ENCODE measurements at places on chromosomes 4 and X.

DNA sequence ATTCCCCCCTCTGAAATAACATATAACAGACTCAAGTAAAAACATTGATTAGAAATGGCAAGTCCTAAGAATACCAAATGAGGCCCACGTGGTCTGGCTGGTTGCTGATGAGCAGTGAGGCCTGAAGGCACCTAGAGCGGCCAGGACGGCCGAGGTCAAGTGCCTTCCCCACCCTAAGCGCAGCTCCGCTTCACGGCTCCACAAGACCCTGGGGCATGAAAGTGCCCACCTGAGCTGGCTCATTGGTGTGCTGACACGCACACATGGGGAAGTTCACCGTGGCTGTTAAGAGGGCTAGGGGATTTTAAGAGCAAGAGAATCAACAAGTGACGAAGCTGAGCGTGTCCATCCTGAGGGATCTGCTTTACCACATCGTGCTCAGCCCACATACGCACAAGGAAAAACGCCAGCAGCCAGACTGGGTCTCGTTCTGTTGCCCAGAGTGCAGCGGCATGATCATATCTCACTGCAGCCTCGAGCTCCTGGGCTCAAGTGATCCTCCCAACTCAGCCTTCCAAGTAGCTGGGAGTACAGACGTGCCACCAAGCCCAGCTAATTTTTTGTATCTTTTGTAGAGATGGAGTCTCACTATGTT, 22.4 kb downstream of the DCTD start:
- DNase-seq = no peak

DNA sequence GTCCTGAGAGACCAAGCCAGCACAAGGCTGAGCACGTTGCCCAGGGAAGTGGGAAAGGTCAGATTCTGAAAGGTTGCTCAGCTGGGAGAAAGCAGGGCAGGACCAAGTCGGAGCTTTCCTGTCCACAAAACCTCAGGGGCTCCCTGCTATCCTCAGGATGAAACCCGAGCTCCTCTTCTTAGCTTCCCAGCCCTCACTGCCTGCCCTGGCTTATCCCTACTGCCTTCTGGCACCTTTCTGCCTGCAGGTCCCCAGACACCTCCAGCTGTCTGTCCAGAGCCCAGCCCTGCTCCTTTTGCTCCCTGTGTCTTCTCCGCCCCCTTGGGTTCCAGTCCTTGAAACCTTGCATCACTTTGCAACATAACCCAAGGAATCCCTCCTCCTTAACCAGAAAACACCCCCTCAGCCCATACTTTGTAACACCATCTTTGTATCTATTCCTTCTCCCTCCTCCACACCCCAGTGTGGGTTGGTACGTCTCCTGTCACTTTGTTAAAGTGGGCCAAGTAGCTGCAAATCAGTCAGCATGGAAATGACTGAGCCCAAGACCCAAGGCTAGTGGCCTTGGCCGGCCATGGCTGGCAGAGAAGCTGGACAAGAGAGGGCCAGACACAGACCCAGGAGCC, 20.0 kb upstream of the PRRG3 start:
- no peak for DNase-seq

DNA sequence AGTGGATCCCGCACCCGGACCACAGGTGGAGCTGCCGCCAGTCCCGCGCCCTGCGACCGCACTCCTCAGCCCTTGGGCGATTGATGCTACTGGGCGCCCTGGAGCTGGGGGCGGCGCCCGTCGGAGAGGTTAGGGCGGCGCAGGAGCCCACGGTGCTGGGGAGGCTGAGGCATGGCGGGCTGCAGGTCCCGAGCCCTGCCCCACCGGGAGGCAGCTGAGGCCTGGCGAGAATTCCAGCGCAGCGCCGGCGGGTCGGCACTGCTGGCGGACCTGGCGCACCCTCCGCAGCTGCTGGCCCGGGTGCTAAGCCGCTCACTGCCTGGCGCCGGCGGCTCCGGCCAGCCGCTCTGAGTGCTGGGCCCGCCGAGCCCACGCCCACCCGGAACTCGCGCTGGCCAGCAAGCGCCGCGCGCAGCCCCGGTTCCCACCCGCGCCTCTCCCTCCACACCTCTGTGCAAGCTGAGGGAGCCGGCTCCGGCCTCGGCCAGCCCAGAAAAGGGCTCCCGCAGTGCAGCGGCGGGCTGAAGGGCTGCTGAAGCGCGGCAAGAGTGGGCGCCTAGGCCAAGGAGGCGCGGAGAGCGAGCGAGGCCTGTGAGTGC, 1256.5 kb downstream of the STIM2 start:
- DNase-seq = no peak

GRCh38 chr4:61468024-61468720, 268.0 kb downstream of the ADGRL3 start:
- DNase-seq = no peak

DNA sequence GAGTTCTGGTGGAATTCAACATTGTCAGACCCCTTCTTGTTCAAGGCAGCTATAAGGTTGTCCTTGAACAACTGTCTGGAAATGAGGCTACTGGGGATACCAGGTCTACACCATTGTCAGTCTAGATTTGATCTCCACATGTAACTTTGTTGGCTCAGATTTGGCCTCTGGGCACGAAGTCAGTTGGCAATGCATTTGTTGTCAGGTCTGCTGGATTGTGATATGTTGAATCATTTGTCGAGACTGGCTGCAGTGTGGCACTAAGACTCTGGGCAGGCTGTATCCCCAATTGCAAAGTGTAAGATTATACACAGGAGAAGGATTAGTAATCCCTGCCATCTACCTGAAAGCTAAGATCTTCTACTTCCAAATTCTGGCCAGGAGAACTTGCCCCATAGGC, 26.5 kb downstream of the ZNF81 start:
- DNase-seq = no peak

DNA sequence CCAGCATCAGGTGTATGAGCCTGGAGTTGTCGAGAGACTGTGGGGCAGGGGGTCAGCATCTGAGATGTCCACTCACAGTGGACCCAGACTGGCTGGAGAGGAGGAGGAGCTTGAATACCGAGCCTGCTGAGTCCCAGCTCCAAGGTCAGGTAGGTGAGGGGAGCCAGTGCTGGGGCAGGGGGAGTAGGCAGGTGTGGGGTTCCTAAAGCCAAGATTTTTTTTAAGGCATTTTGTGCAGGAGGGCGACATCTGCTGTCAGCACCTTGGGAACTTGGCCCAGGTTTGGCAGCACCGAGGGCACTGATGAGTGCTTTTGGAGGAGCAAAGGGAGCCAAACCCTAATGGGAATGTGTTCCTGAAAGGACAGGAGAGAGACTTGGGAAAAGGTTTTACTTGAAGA, 64.2 kb upstream of the MSANTD1 start:
- DNase-seq = no peak

DNA sequence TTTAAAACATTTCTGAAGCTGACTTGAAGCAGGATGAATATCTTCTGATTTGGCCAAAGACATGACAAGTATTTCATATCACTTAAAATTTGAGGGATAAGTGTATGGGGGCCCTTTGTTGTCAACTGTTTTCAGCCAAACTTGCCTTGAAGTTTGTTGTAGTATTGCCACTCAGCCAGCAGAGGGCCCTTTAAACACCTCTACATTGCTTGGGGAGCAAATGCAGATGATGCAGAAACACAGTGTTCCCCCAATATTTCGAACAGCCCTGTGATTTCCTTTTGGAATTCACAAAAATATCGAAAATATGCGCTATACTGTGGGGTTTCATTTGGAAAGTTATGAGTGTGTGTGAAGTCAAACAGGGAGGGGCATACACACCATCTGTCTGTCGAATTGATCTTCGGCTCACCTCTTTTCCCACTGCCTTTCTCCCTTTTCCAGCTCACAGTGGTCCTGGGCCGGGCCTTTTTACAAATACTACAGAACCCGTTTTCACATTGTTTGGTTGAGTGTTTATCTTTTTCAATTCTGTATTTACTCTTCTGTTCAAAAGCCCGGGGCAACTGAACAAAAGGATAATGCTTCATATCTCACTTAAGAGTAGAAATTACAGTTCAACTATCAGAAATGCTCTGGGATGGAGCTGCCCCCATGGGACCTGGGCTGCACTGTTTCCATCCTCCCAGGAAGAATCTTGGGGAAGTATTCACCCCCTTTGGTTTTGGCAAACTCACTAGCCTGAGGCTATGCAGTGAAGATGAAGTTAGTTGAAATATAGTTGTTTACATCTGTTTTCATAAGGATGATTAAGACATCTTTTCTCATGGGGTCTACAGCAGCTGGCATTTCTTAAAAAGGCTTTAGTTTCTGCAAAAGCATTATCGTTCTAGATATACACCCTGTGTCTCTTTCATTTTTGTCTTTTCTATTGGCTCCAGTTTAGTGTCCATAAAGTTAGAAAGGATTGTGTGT, 137.6 kb downstream of the EGF start:
- no peak for DNase-seq

DNA sequence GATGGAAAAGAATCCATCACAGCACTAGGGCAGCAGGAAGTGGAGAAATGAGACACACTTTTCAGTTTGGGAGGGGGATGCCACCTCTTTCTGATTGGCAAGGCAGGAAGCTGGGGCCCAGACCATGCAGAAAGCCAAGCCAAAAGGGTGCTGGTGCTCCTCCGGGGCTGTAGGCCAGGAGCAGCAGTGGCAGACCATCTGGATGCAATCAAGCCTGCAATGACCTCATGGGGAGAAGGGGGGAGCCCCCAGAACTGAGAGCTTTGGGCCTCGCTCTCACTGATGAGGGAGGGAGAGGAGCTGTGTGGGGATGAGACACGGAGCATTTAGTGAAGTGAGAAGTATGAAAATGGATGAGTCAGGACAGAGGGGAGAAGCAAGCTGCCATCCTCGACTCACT, 141.3 kb upstream of the NALF2 start:
- no peak for DNase-seq

DNA sequence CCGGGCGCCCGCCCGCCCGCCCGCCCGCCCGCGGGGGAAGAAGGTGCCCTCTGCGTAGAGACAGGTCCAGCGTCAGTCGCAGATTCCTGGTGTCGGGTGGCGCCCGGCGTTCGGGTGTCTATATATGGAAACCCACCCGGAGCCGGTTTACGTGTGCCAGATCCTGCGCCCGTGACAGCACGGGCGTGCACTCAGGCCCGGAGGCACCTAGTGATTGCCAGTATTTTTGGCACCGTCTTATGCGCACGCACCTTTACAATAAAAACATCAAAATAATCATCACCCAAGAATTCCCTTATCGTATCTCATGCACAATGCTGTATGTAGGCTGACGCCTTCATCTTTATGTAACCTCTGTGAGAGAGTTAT, 519 bp downstream of the SLC25A4 start:
- DNase-seq = no peak

- peak; percentile 56 for DNase-seq
Measured at GRCh38 chr4:7419961-7420660, 14.6 kb downstream of the PSAPL1 start.

DNA sequence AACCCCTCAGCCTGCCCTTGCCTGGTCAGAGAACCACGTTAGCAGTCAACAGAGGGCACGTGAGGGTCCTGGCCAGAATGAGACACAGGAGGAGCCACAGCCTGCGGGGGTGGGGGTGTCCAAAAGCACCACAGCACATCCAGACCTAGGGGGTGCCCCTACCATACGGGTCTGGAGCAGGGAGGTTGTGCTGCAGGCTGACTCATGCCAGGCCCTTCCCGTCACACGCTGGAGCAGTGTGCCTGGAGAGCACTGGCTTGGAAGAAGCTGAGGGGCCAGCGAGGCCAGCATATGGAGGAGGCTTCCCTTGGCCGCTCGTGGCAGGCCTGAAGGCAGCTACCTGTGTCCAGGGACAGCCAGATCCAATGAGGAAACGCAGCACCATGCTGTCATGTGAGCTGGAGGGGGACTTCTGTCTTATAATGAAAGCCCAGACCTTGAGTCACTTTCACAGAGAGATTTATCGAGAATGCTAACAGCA, 1.5 kb upstream of the IRAK1 start:
- no peak for DNase-seq

DNA sequence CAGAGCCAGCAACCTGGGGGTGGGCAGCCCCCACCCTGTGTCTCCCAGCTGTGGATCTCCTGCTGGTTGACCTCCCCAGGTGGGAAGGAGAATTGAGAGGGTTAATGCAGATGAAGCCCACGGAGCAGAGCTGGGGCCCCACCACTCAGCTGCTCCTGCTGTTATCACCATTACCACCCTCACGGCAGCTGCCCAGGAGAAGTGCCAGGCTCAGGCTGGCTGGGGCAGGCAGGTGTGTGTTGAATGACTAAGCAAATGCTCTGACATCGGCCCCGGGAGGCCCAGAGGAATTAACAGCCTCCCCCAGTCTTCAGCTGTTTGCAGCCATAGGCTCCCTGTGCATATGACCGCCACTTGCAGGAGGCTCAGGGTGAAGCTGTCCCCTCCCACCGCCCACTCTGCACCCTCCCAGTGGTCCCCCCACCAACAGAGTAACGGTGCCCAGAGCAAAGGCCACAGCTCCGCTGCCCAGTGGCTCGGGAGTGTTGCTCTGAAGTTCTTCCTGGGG, 133.8 kb downstream of the CPZ start:
- DNase-seq = peak; percentile 63

- DNase-seq = no peak
Measured at GRCh38 chr4:64935469-64936001, 526.3 kb upstream of the TECRL start.

DNA sequence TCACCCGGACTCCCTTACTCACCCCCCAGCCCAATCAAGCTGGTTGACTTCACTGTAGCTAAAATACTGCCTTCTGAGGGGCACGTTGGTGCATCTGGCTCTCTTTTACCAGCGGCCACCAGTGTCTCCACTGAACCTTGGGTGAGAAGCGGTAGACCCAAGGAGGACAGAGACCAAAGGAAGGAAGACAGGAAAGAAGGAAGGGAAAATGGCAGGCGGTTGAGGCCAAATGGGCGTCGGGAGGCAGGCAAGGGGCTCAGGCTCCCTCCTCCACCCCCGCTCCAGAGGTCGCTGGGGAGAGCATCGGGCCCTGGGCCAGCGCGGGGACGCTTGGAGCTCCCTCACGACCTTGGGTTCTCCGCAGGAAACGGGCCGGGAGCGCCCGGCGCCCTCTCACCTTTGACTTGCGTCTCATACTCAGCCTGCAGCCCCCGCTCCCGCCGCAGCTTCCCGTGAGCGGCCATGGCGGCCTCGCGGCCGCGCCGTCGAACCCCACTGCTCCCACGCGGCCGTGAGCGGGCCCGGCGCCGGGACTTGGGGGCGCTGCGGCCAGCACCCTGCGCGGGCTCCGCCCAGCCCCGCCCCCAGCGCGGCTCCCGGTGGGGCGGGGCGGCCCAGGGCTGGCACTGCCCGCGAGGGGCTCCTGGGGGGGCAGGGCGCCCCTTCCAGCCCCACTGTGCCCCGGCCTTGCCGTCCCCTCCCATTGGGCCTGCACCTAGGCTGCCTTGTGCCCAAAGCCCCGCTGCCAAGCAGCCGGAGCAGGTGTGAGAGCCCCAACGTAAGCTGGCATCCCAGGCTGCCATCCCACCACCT, at the start of gene ARHGAP4:
Gene ARHGAP4, minus strand, starts transcription at position 526 of the 813 bp plus-strand sequence. Its CDS starts 62 bp downstream, at position 464.
- DNase-seq = no peak

Data from left forelimb (tissue), 1 donor.